ENCODE measurements at places on chromosomes 13 and 19.

DNA sequence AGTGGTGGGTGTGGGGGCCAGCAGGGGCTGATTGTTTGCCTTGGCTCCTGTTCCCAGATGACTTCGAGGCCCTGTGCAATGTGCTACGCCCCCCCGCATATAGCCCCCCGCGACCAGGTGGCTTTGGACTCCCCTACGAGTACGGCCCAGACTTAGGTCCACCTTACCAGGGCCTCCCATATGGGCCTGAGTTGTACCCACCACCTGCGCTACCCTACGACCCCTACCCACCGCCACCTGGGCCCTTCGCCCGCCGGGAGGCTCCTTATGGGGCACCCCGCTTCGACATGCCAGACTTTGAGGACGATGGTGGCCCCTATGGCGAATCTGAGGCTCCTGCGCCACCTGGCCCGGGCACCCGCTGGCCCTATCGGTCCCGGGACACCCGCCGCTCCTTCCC is 25.7 kb downstream of the LTBP4 start:
- no peak for DNase-seq

DNA sequence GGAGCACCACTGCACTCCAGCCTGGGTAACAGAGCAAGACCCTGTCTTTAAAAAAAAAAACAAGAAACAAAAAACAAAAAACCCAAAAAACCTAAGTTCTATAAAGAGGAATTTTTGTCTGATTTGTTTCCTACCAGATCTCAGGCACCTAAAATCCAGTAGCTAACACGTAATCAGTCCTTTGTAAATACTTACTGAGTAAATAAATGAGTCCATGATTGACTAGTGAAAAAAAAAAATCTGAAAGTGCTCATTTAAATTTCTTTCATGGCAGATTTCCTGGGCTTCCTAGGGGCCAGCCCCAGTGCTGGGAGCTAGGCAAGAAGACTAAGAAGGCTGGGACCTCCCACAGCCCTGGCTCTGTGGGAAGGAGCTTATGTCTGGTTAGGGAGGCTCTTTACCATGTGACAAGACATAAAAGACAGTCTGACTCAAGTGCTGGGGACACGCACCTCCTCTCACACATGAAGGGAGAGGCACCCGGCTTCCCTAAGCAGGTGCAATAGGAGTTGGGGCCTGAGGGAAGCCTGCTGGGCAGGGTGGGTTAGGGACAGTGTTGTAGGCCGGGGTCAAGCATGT is 22.5 kb downstream of the LIG1 start:
- no peak for DNase-seq

- DNase-seq: no peak
Observed at GRCh38 chr13:25901460-25902376, 150.1 kb downstream of the SHISA2 start.

- DNase-seq: no peak
Observed at GRCh38 chr13:108102771-108103170, 112.6 kb downstream of the LIG4 start.

GRCh38 chr19:56117376-56117884 is 3.7 kb downstream of the ZNF787 start:
- DNase-seq: no peak

GRCh38 chr13:24822640-24823039 is 58.7 kb downstream of the RNF17 start:
- DNase-seq: no peak

DNA sequence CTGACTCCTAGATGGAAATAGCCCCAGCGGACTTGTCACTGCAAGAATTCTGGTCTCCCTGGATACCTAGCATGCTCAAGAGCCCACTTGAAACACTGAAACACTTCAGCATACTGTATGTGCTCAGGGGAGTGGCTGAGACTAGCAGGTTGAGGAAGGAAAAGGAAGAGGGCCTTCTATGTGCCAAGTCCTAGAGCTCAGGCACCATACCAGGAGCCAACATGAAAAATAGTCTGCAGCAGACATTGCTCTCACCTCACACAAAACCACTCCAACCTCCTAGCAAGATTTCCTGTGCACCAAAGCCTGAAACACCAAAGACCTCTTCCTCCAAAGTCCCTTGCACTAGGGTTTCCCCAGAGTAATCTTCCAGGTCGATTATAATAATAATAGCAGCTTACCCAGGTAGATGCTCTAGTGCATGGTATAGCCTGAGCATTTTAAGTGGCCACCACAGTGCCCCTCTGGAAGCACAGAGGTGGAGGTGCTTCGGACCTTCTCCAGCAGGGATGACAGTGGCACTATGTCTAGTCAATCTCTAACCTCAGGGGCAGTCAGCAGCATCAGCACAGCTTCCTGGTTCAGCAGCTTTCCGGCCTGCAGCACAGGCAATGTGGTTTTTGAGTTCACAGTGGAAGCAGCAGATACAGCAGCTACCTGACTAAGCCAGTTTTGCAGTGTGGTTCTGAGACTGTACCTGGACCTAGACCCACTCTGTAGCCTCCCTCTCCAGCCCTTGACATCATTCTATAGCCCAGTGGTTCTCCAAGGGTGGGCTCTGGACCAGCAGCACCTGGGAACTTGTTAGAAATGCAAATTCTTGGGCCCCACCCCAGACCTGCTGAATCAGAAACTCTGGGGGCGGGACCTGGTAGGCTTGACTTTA is 45.6 kb upstream of the UBE2L5 start:
- no peak for DNase-seq

- no peak for DNase-seq
Observed at GRCh38 chr13:50309318-50309717, 294.1 kb downstream of the KCNRG start.

DNA sequence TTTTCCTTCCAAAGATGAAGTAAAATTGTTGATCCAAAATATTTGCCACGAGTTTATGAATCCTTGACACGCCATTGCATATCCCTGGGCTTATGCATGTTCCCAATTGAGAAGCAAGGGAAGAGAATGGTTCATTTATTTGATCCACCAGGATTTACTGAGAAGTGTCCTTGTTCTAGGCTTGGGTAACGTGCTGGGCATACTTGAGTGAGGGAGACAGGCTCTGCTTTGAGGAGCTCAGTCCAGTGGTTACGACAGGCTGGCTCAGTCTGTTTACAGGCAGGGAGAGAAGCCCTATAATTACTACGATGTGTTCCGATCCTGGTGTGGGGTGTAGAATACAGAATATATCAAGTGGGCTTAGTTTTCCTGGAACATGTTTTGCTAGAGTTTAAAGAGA is 6.3 kb upstream of the PNMA8C start:
- no peak for DNase-seq

- no peak for DNase-seq
Observed at GRCh38 chr19:5850189-5850588, 1.1 kb downstream of the FUT3 start.

GRCh38 chr19:14006766-14007562 is 844 bp upstream of the RFX1 start:
- peak; percentile 93 for DNase-seq

DNA sequence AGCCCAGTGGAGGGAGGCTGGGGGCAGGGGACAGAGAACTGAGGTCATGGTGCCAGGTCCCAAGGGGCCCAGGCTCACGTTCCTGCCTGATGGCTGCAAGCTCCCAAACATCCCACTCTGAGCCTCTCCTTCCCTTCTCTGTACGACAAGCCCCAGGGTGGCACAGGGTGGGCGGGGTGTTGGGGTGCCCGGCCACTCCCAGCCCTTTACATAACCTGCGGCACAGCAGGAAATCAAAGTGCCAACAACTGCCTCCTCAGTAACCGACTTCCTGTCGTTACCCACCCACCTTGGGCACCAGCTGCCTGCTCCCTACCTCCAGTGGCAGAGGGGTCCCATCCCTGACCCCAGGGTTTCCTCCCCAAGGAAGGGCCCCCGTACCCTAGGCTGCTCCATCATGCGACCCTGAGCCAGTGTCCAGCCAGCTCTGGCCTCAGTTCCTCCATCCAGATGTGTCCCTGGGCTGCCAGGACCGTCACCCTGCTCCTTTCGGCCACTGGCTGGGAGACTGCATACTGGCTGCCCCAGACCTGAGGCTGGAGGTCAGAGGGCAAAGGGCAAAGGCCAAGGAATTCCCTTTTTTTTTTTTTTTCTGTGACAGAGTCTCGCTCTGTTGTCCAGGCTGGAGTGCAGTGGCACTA is 27.7 kb upstream of the NFIC start:
- no peak for DNase-seq

DNA sequence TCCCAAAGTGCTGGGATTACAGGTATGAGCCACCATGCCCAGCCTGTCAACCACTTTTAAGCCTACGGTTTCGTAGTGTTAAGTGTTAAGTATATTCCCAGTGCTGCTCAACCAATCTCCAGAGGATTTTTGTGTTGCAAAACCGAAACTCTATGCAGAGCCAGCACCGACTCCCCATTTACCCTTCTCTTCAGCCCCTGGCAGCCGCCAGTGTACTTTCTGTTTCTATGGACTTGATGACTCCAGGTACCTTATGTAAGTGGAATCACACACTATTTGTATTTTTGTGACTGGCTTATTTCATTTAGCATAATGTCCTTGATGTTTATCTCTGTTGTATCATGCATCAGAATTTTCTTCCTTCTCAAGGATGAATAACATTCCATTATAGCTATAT is 1.1 kb downstream of the SULT2A1 start:
- no peak for DNase-seq

GRCh38 chr13:21957833-21958232 is 287.0 kb downstream of the FGF9 start:
- DNase-seq: no peak

- DNase-seq: no peak
Observed at GRCh38 chr19:944663-945241, 18.9 kb downstream of the ARID3A start.

- no peak for DNase-seq
Observed at GRCh38 chr19:4521888-4522242, 3.6 kb upstream of the PLIN4 start.

DNA sequence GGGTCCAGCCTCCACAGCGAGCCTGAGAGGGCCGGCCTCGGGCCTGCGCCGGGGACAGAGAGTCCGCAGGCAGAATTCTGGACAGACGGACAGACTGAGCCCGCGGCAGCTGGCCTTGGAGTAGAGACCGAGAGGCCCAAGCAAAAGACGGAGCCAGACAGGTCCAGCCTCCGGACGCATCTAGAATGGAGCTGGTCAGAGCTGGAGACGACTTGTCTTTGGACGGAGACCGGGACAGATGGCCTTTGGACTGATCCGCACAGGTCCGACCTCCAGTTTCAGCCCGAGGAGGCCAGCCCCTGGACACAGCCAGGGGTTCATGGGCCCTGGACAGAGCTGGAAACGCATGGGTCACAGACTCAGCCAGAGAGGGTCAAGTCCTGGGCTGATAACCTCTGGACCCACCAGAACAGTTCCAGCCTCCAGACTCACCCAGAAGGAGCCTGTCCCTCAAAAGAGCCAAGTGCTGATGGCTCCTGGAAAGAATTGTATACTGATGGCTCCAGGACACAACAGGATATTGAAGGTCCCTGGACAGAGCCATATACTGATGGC is 490 bp downstream of the ITPKC start:
- no peak for DNase-seq

DNA sequence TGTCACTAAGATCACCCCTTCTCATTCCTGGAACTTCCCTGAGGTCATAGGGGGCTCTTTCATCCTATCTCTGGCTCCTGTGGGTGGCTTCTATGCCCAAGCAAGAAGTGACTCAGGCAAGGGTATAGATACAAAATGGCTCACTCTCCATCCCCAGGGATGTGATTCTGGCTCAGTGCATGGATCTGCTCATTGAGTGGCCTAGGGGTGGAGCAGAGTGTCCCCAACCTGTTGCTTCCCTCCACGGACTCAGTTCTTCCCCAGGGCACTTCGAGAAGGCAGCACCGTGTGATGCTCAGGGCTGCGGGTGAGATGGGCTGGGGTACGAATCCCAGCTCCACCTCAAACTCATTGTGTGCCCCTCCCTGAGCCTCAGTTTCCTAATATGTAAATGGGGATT is 136.4 kb downstream of the PTPRS start:
- no peak for DNase-seq

- DNase-seq: peak; percentile 79
Observed at GRCh38 chr19:29308977-29309590, 96.1 kb upstream of the UQCRFS1 start.

DNA sequence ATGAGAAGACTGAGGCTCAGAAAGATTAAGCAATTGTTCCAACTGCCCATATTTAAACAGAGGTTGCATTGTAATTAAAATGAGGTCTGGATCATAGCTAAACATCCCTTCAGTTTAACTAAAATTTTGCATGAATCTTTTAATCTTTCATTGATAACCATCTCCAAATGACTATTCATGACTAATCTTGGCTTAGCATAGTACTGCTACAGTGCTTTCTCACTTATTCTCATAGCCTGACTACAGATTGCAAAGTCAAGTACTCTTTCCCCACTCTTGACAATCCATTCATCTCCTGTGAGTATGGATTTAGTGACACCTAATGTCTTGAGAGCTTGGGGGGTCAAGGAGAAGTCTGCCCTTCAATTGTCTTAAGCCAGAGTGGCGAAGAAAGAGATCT is 258.4 kb downstream of the RFC3 start:
- no peak for DNase-seq

DNA sequence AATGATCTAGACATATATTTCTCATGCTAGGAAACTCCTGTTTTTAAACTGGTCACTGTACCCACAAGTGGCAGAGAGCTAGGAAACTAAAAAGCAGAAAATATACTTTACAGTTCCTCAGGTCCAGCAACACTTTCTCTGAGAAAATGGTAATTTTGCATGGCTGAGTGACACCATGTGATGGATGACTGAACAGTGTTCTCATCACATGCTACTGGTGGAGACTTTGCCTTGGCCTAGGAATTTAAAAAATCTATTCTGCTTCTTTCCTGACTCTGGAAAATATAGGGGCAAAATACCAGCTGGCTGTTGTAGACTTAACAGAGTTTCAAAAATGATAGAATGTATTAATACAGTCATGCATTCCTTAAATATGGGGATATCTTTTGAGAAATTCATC is 50.0 kb downstream of the LATS2 start:
- no peak for DNase-seq

DNA sequence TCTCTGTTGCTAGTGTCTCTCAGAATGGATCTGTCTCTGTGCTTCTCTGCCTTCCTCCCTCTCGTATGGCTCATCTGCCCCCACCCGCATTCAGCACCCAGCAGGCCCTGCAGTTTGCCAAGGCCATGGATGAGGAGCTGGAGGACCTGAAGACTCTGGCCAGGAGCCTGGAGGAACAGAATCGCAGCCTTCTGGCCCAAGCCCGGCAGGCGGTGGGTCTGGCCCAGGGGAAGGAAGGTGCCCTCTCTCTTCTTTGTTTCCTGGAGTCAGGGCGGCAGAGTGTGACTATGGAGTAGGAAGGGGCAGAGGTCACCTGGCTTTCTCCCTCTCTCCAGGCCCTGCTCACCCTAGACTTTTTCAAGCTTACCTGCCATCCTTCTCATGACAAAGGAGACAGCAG is 10.9 kb downstream of the KASH5 start:
- DNase-seq: no peak

GRCh38 chr19:58328999-58329398 is 2.2 kb downstream of the ZSCAN22 start:
- no peak for DNase-seq

Data from NCI-H2171 (cell line).